ENCODE measurements at places on chromosomes 4 and X.

- no peak for DNase-seq
Measured at GRCh38 chr4:77861495-77861894, 1.1 kb upstream of the MRPL1 start.

- no peak for DNase-seq
Measured at GRCh38 chrX:10280071-10280470, 123.3 kb downstream of the CLCN4 start.

DNA sequence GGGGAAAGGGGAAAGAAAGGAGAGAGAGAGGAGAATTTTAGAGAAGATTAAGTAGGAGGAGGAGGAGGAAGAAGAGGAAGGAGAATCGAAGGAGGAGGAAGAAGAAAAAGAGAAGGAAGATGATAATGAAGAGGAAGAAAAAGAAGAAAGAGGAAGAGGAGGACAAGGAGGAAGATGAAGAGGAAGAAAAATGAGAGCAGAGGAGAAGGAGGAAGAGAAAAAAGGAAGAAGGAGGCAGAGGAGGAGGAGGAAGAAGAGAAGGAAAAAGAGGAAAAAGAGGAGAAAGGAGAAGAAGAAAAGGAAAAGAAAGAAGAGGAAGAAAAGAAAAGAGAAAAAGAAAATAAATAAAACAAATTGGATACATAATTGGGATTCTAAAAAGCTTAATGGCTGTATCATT, 181.4 kb downstream of the ARHGAP6 start:
- DNase-seq, result no peak

GRCh38 chr4:101696276-101697010, 94.1 kb upstream of the BANK1 start:
- DNase-seq, result no peak

DNA sequence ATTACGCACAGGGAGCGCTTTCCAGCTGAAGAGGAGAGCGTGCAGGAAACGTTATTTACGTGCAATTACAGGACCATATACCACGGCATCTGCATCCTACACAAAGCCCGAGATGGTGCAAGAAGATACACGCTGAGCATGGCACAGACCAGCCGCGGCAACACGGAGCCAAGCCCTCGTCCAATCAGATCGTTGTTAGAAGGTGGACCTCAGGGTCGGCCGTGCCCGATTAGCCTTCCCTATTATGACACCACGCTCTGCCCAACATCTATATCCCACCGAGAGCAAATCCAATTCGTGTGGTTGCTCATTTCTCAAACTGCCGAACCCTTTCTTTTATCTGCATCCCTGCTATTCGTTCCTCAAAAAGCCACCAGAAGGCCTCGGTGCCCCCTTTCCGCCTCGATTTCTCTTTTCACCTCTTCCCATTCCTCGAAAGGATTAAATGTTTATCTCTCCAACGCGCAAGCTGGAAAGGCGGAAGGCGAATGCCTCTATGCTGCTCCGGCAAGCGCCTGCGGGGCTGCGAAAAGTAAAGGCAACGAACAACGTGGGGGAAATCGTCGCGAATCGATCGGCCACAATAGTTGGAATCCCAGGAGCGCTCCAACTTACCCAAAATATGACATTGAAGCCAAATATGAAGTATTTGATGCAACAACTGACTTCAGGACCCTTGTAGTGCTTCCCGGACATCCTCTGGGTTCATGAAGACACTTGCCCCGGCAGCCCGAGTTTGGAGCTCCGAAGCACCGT, 702 bp downstream of the TSPAN5 start:
- DNase-seq, result no peak

GRCh38 chrX:27598312-27598711, 8.2 kb downstream of the DCAF8L2 start:
- no peak for DNase-seq

GRCh38 chr4:148216866-148217814, 225.1 kb downstream of the NR3C2 start:
- DNase-seq, result no peak

- no peak for DNase-seq
Measured at GRCh38 chrX:11351375-11352295, 58.4 kb downstream of the AMELX start.

- no peak for DNase-seq
Measured at GRCh38 chr4:22217480-22217879, 268.9 kb upstream of the KCNIP4 start.

DNA sequence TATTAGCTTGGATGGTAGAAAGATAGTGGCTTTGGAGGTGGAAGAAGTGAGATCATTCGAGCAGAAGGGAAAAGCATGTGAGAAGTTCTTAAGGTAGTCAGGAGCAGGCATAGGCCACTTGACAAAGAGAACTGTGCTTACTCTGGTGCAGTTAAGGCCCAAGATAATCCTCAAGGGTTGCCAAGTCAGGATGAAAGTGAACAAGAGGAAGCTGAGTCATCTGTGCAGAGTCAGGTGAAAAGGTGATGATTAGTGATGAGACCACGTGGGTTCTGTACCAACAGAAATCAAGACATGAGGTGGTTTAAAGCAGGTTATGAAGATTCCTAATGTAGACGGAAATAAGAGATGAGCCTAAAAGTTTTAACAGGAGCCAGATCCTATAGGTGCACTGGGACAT, 369.8 kb downstream of the DTHD1 start:
- DNase-seq, result no peak

GRCh38 chrX:15358533-15358932, 23.2 kb upstream of the PIGA start:
- no peak for DNase-seq

DNA sequence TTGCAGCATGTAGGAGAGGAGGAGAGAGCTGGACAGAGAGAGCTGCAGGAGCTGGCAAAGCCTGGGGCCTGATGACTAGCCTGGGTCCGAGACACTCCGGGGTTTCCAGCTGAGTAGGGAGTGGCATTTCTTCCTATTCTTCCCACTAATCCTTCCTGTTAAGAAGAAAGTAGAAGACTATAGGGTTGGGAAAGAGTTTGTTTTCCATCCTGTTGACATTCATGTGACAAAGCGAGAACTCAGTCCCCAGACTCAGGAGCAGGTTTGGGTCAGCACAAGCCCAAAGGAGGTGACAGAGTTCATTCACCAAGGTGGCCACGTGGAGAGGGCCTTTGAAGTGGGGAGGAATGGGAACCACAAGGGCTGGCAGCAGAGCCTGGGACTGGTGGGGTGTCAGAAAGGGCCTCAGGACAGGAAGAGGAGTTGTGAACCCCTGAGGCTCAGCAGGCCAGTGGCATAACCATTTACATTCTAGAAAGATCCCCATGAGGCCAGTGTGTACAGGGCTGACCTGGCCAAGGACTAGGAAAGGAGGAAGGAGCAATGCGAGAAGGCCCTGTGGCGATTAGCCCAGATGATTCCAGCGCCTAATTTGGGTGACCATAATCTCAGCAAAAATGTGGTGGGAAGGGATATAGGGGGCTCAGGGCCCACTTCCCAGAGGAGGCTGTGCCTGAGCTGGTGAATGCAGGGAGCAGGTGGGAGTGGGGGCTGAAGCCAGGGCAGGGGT, 3.3 kb upstream of the HAUS3 start:
- no peak for DNase-seq

DNA sequence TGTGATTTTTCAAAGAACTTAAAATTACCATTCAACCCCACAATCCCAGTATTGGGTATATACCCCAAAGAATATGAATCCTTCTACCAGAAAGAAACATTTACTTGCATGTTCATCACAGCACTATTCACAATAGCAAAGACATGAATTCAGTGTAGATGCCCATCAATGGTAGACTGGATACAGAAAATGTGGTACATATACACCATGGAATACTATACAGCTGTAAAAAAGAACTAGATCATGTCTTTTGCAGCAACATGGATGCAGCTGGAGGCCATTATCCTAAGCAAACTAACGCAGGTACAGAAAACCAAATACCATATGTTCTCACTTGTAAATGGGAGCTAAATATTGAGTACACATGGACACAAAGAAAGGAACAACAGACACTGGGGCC, 34.1 kb upstream of the TMPRSS11F start:
- no peak for DNase-seq

DNA sequence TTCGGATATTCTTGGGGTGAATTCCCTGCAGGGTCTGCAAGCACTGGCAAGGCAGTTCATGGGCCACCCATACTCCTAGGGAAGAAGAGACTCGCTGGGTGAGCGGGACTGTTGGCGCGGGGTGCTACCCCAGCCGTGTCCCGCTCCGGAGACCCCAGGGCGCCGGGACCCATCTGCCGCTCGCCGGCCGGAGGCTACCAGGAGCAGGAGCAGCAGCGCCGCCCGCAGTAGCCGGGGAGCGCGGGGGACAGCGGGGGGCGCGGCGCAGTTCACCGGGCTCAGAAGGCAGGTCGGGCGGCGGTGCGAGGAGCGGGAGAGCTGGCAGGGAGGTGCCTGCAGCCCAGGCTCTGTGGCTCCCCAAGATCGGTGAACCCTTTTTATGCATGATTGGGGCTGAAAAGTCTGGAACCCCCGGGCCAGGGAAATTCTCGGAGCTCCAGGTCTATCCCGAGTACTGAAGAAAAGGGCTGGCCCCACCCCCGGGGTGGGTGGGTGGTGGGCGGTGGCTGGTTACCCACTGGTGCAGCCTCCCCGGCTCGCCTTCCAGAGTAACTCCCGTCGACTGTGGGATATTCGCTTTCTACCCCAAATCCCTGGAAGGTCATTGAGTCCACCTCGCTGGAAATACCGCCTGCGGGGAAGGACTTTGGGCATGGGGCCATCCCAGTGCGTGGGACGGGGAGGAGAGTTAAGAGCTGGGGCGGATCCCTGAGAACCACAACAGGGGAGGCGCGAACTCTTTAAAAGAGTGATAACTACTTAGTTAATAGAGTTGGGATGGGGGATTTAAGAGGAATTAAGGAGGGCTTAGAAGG, 37.6 kb downstream of the PF4 start:
- DNase-seq, result no peak

GRCh38 chr4:81118086-81118485, 87.6 kb downstream of the BMP3 start:
- no peak for DNase-seq

DNA sequence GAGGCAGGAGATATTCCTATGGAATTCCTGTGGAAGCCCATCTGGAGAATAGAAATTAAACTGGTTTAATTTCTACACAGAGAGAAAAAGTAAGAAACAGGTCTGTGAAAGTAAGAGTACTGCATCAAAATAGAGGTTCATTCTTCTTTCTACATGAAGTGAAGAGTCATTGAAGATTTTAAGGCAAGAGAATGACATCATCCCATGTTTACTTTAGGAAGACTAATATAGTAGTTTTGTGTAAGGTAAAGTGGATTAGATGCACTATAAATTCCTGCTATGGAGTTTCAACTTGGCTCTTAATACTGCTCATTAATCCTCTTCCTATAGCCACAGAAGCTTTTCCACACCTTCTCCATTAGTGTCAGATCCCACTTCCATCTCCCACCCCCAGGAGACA, 47.6 kb downstream of the CNGA1 start:
- no peak for DNase-seq

- no peak for DNase-seq
Measured at GRCh38 chrX:45385757-45386156, 185.1 kb upstream of the DIPK2B start.

GRCh38 chr4:26055855-26056254, 141.8 kb downstream of the SMIM20 start:
- DNase-seq, result no peak

DNA sequence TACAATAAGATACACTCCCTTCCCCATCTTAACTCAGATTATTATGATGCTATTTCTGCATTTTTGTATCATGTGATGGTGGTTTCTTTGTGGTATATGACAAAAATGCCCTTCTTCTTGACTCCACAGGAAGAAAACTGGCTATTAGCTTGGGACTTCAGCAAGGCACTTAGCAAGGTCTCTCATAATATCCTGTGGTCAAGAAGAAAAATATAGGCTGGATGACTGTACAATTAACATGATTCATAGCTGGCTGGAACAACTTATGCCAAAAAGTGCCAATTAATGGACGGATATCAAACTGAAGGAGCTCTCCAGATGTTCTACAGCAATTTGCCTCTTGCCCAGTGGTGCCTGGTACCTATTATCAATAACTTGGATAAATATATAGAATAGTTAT, 2.3 kb upstream of the MID1IP1 start:
- DNase-seq, result no peak

- no peak for DNase-seq
Measured at GRCh38 chrX:154019633-154020528, at the start of gene IRAK1. Gene IRAK1 (minus strand): TSS chrX:154019902. CDS start chrX:154019812, 90 bp downstream.

- DNase-seq, result no peak
Measured at GRCh38 chr4:107213880-107214279, 177.8 kb upstream of the DKK2 start.

DNA sequence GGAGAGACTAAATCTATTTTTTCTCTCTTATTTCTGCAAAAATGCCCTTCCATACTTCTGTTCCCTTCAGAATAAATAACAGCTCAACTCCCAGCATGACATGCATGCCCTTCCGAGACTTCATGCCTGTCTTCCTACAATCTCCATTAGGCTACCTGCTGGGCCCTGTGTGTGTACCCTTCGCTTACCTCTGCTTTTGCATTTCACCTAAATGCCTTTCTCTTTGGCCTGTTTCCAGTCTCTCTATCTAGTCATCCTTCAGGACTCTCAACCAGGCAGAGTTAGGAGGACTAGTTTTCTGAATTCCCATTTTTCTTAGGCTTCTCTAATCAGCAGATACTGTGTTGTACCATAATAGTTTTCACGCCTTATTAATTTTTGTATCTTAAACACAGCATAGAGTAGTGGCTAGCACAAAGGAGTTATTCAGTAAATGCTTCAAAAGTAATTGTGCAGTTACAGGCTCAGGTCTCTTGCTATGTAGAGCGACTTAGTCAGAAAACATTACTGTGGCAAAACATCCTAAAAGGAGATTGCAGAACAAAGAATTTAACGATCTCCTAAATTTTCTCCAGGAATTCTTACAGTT, 20.5 kb downstream of the SEPTIN11 start:
- no peak for DNase-seq

DNA sequence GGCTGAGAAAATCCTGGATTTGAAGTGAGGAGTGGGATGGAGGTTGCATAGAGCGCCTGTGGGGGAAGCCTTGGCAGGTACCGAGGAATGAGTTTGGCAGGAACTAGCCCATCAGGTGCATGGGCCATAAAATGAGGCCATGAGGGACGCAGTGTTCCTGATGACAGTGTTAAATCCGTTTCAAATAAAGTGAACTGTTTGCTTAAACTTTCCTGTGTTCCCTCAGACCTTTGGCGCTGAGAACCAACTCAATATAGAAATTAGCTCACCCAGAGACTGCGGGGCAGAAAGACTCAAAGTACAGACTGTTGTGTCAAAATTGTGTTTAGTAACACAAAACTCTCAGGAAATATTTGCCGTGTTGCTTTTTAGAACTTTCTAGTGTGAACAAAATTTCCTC, 250.0 kb upstream of the NR3C2 start:
- DNase-seq, result no peak

GRCh38 chr4:166594326-166594946, 639.9 kb downstream of the SPOCK3 start:
- no peak for DNase-seq

DNA sequence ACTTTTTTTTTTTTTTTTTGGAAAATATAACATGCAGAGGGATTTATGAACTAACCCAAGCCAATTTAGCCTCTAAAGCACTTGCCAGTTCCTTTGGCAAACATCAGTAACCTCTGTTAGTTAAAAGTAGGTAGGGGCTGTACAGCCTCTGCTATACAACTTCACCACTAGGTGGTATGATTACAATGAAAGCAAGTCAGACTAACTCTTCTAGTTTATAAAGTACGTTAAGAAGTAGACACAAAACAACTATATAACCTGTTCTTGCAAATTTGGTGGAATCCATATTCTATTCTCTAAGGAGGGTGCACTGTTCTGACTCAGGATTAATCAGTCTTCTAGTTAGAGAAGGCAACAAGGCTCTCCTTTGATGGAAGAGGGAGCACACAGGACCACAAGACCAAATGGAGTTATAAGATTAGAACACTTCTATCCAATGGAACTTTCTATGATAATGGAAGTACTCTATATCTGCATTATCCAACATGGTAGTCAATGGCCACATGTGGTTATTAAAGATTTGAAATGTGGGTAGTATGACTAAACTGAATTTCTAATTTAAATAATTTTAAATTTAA, 12.8 kb downstream of the AIMP1 start:
- DNase-seq, result no peak
